ENCODE measurements at places on chromosomes 12 and 14.

DNA sequence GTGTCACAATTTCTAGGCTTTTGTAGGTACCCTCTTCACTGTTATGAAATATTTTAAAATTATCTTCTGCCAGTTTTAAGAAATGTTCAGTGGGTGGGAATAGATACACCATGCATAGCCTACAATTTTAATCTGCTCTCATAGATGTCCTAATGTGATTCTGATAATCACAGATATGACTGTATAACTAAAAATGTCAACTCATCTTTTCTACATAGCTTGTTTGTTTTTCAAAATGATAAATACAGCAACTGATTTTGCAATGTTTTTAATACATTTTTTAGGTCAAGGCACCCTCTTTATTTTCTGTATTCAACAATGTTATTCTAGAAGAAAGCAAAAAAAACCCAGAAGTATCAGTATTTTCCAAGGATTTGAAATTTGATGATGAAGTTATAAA lies 61.6 kb downstream of the LRRC9 start:
- no peak for DNase-seq

DNA sequence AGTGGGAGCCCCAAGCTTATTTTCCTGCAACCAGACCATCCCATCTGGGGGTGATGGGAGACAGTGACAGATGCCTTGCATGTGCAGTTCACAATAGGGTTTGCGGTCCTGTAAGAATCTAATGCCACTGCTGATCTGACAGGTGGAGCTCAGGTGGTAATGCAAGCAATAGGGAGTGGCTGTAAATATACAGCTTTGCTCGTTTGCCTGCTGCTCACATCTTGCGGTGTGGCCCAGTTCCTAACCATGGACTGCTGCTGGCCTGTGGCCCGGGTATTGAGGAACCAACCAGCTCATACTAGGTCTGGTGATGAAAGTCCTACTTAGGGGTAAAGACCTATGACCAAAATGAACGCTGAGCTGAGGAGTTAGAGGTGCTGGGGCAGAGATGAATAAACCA lies 36.1 kb upstream of the CCDC88C start:
- no peak for DNase-seq

DNA sequence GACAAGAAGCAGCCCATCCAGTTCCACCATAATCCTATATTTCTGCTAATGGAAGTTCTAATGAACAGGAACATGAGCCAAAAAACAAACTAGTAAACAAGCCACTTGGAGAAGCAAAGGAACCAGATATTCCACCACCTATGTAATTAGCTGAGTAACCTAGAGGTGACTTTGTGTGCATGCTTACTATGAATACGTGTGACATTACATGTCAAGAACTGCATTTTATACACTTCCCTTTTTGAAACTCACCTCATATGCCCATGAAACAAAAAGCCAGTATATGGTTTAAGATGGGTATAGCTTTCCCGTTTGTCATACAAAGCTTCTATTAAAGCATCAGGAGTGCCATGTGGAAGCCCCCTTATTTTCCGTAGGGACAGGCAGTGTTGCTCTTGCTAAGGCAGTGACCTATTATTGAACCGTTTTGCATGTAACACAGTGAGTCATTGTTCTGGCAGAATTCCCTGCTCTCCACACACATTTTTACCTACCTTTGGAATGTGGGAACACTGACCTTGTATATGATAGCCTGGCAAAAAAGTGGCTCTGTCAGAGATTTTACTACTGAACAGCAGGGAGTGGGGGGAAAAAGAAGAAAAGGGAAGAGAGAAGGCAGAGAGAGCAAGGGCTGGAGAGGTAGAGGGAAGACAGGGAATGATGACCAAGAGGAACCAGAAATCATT lies 34.8 kb upstream of the FRMD6 start:
- no peak for DNase-seq

DNA sequence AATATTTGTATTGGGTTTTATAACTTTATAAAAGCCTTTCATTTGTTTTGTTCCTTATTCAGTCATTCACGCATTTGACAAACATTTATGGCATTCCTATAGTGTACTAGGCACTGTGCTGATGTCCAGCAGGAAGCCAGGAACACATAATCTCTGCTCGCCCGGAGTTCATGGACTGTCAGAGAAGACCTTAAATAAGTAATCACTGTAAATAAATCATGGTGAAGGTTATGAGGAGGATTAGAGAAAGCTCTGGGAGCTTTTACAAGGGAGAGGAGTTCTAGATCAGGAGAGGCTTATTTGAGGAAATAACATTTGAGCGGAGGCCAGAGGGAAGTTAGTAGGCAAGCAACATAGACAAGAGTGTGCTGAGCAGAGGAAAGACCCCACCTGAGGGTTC lies 1.4 kb upstream of the RDH11 start:
- DNase-seq = no peak

- DNase-seq = no peak
These were observed 1346.4 kb downstream of the TMEM121 start for GRCh38 chr14:106872611-106873446.

DNA sequence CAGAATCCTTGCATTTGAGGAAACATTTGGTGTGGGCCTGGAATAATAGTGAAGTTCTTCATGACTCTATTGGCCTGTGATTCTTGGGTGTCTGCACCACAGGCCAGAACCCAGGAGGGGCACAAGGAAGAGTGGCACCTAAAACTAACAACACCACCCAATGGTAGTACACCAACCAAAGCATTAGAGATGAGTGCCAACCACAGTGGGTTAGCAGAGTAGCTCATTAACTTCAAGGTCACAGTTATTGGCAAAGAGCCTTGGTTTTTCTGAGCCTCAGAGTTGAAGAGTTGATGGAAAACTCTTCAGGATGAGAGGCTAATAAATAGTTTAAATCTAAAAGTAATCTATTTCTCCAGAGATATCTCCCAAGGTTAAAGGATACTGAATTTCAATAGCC lies 57.0 kb downstream of the HELB start:
- no peak for DNase-seq

DNA sequence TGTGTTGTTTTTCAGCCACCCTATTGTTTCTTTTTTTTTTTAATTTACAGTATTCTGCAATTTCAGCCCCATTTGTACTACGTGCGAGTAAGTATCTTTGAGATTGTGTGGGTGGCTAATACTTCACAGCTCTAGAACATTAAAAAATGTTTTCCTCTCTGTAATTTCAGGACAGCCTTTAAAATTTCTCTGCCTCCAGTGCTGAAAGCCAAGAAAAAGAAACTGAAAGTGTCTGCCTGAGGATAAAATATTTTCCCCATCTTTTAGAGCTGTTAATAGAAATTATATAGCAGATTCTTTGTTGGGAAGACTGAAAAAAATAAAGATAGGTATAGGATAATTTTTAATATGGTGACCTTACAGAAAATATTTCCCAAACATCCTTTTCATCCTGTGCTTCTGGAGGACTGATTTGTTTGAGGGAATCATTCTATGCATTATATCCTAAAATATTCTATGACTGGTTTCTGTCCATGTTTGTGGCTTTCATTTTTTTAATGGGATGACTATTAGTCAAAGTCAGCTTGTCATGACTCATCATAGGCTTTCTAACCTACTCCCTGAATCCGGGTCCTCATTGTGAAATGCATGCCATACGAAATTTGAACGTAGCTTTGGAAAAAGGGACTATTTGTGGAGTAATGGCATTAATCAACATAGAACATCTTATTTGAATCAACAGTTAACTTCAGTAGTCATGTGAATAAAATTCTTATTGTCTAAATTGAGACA lies 10.8 kb upstream of the TCTN2 start:
- DNase-seq = no peak
